Caki2 (cell line): ENCODE measurements at places on chromosomes 7 and 10.

GRCh38 chr10:63480237-63480636 is 14.5 kb upstream of the JMJD1C start:
- no peak for DNase-seq

DNA sequence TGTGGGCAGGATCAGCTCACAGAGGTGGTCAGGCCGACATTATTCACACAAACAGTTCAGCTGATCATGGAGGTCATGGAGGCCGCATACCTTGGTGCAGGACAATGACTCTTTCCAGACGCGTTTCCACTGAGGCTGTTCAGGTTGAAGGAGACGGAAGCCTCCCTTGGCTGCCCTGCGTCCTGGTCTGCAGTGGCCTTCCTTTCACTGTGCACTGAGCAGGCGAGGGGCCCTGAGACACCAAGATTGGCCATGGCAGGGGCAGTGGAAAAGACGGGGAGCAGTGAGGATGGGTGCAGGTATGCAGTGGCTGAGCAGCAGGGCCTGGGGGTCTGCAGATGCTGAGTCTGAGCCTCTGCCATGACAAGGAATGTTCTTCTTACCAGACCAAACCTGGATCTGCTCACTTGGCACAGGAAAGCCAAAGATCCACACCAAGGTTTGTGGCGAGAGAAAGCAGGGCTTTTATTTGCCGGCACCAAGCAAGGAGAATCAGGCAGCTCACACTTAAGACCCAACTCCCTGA is 263.3 kb downstream of the GLRX3 start:
- no peak for DNase-seq

DNA sequence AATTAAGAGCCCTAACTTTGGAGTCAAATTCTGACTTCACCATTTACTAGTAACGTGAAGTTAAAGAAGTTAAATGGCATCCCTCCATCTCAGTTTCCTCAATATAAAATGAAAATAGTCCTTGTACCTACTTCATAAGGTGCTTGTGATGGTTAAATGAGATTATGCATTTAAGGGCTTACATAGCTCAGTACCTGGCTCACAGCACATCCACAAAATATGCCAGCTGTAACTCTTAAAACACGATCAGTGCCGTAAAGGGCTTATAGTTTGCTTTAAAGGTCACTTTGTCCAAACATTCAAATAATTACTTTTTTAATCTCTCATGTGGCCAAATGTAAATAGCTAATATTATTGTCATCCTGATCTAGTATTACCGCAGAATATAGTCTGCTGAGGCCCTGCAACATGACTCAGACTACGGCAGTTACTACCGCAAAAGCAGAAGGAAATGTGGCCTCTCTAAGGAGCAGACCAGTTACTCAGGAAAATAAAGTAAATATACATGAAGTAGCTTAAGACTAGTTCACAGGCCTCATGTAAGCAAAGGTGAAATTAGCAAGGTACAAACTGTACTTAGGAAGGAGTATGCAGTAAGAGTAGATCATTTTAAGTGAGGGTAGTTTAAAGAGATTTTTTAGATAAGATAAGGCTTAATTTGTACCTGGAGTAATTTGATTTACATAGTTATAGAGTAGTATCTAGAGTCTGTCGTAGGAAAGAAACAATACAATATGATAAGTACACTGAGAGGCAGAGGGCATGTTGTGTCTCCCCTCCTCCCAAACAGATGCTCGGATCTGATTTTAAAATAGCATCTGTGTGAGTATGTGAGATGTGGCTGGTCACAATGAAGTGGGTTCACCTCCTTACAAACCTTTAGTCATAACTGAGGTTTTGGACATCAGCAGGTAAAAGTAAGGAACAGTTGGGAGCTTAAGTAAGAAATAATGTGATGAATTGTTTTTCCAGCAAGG is 13.1 kb downstream of the CASP2 start:
- no peak for DNase-seq

DNA sequence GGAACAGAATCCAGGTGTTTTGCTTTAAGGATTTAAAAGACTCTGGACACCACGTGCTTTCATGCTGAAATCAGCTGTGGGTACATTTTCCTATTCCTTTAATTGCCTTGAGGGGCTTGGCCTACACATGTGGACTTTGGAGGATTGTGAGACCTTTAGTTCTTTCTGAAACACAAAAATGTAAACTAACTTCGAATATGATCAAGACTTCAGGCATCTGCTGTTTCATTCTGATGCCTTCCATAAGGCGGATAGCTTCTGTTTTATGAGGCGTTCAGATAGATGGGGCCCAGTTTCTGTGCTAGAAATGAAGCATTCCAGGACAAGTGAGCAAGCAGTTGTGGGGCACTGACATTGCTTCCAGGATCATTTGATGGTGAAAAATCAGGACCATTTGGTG is 1.5 kb upstream of the NOBOX start:
- no peak for DNase-seq
